Body of pancreas (tissue), 4 donors: ENCODE measurements at places on chromosomes 16 and 17. TPM values are rescaled to one million over a fixed set of nuclear protein-coding genes. Genes with fewer than 3 reads are reported as not detected.

Gene MYO15B
- total RNA-seq, result 61.2 TPM

Gene NPIPB13
- 3.1 TPM for total RNA-seq

Gene IGFALS
- 5.2 TPM for total RNA-seq

Gene TBC1D3D
- total RNA-seq, result not detected

Gene ITGB4
- total RNA-seq, result 33.7 TPM

Gene CACNG1
- not detected for total RNA-seq
